ENCODE measurements at places on chromosomes 6 and 20.

GRCh38 chr6:30787954-30788353 lies 43.6 kb upstream of the IER3 start:
- no peak for DNase-seq

- no peak for DNase-seq
Observed at GRCh38 chr20:43309266-43309665, 119.6 kb upstream of the PTPRT start.

DNA sequence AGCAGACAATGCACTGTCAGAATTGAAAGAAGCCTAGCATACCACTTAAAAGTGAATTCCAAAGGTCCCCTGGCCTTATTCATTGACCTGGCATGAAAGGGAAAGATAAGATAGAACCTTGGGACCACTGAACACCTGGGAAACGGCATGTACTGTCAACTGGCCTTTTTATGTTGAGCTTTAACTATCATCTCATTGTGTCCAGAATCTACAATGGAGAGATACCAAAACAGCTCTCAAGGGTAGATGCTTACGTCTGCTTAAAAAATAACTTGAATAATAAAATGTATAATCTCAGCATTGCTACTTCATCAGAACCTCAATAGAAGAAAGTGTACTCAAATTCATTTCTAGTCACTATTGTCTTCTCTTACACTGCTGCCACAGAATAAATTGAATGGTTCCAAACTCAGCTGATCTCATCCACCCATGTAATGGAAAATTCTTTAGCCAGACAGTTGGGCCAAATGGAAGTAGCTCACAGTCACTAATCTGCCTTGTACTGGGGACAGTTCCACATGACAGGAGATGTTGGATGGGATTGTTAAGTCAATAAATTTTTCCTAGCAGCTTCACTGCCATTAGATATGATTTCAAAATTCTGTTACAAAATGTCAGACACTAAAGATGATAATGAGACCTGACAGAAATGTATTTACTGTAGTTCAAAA lies 93.8 kb downstream of the MLIP start:
- no peak for DNase-seq

DNA sequence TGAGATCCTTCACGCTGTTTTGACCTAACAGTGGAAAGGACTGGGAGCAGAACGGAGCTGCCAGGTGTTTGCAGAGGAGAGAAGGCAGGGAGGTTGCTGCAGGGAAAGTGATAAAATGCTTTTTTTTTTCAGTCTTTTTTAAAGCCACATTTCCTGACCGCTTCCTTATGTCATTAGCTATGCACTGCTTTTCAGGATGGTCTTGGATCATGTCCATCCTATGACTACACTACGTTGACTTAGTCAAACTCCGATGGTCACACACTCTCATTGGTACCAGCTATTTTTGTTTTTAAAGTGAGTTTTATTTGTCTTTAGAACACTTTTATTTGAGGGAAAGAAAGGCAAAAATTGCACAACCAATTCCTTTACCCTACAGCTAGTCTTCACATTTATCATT lies 89.2 kb upstream of the EXOC2 start:
- DNase-seq: no peak

- DNase-seq: no peak
Observed at GRCh38 chr20:23079016-23079351, 7.1 kb downstream of the CD93 start.

DNA sequence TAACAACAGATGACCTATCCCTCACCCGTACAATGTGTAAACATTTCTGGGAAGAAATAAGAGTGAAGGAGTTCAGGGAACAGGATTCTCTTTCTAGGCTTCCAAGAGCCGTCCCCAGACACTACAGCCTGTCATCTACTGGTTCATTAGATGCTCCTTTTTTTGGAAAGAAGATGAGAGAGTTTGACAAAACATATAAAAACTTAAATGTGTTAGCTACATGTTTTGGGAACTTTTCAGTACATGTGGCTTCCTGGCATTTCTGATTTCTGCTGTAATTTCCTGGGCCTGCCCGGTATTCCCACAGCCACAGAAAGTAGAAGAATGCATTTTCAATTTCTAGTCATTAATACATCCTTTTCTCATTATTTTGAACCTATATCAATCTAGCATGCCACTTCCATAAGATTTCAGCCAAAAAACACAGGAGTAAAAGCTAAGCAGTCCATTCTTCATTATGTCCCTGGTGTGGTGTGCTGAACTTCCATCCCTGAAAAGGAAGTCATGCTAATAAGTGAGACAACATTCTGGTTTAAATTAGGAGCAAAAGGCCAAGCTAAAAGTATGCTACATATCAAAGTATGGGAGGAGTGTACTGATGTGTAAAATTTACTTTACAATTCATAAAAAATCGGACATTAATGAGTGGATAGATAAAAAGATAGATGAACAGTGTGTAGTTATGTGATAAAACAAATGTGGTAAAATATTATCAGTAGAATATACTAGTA lies 198.2 kb downstream of the WDR27 start:
- DNase-seq: no peak

- no peak for DNase-seq
Observed at GRCh38 chr6:129903082-129903481, 42.0 kb upstream of the TMEM244 start.

DNA sequence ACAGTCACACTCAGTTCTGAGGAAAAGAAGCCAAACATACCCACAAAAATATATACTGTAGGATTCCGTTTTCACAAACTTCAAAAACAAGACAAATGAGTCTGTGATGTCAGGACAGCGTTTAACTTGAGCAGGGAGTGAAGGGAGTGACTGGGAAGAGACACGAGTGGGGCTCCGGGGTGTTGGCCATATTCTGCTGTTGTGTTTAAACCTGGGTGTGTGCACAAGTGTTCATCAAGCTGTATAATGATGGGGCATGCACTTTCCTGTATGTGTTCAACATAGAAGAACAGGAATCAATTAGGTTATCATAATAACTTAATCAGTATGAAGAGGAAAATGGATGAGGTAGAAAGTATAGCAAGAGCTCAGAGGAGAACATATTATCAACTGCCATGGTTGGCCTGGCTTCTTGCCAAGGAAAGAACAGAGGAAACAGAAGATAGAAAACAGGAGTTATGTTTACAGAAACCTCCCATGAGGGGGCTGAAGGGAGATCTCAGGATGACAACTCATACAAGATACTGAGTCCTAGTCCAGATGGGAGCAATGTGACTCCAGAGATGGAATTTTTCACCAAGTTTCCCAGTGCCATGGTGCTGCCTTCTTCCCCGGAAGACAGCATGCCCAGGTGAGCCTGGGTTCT lies 15.1 kb upstream of the AFDN start:
- DNase-seq: no peak

GRCh38 chr20:18137412-18138265 lies at the start of the genes KAT14 and PET117:
KAT14 (plus strand) TSS chr20:18137863; CDS start chr20:18142661, 4,798 bp downstream.
PET117 (plus strand) TSS chr20:18137863; CDS start chr20:18137956, 93 bp downstream.
- DNase-seq: peak; percentile 96

DNA sequence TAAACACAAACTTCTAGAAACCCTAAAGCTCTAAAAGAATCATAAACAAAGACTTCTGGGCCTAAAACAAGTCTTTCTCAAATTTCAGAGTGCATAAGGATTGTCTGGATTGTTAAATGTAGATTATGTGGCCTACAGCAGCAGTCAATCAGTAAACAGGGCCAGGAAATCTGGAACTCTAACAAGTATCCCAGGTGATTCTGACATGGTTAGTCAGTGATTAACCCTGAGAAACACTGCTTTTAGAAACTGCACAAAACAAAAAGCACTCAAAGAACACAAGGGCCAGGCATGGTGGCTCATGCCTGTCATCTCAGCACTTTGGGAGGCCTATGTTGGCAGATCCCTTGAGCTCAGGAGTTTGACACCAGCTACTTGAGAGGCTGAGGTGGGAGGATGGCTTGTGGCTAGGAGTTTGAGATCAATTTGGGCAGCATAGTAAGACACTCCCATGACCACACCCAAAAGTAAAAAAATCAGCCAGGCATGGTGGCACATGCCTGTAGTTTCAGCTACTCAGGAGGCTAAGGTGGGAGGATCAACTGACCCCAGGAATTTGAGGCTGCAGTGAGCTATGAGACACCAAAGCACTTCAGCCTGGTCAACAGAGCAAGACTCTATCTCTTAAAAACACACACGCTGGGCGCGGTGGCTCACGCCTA lies 5.9 kb downstream of the MED20 start:
- no peak for DNase-seq

DNA sequence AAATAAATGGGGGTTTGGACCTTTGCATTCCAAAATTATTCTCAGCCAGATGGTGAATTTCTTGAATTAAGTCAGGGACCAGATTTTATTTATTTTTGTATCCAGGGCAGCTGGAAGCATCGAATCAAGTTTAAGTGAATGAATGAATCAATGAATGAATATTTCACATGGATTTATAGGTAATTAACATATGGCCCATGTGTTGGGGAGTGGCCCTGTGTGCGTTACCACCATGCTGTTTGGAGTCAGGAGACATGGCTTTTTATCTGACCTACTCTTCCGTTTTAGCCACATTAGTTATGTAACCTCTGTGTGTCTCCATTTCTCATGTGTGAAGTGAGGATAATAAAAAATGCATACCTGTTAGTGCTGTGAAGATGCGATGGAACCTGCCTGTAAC lies 213.5 kb downstream of the CDH26 start:
- no peak for DNase-seq

GRCh38 chr20:62195736-62196135 lies 12.9 kb downstream of the MTG2 start:
- no peak for DNase-seq

GRCh38 chr20:4925842-4926530 lies 75.3 kb downstream of the SLC23A2 start:
- no peak for DNase-seq

DNA sequence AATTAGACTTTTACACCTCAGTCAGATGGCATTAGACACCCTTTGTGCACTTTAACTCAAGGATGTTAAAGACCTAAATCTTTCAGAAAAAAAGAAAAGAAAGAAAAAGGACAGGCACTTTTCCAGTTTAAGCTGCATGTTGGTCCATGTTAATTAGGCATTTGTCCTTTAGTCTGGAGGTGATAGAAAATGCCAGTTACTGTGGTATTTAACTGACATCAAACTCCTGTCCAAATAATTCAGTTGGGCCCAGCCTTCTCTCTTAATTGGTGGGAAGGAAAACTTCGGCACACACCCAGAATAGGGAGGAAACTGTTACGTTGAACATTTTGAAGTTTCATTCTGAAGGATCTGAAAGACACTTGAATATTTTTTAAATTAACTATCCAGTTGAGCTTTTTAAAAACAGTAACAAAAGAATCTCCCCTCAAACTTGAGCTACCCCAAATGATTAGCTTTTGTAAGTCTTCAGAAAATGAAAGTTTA lies 30.3 kb downstream of the RREB1 start:
- no peak for DNase-seq

DNA sequence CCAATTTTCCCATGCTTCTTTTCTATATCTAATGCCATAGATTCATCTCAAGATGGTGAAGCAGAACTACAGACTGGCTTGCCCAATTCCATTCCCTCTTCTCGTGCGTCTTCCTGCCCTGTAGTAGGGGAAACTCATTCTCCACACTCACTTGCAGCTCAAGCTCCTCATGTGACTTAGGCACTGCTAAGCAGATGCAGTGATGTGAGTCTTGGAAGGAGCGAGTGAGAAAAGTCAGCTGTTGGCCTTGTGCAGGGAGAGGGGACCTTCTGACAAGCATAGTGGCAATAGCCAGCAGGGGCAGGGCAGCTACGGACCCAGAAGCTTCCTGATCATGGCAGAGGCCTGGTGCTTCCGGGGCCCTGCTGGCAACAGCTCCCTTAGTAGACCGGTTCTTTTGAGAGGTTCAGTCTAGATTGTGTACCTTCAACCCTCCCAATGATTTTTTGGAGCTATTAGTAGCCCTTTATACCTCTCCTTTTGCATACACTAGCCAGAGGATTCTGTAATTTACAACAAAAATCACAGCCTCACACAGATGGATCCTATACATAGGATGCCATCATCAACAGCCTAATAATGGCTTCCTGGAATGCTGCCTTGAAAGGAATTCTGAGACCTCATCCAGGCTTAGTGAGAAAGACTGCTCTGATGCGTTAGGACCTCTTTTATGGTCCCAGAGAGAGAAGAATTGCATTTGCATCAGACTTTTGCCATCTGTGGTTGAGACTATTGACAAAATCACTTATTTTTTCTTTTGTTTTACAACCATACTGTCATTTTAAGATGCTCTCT lies 121.5 kb upstream of the RIPOR2 start:
- no peak for DNase-seq

All from CD4-positive, CD25-positive, alpha-beta regulatory T cell (primary cell).